ENCODE measurements at places on chromosomes 12 and 14.

DNA sequence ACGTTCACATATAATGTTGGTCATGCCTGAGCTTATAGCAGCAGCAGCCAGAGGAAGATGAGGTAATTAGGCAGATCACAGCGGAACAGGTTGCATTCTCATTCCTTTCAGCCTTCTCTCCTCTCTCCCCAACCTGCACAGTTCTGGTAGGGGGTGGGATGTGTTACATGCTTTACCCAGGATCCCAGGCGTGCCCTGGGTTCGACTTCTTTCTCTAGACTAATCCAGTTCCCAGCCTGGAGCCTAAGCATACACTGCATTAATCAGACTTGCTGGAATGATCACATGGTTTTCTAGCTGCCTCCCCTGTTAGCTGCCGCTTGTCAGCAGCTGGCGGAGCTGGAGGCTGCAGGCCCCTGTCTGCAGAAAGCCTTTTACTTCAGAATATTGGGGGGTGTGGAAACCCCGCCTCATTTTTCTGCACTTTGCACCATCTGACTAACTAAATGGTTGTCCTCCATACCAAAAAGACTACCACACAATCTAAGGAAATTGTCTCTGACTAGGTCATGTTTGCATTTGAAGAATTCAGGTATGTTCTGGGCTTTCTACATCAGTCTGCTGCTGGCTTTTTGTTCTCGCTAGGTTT is 46.0 kb upstream of the EVL start:
- DNase-seq, result peak; percentile 86

GRCh38 chr12:14601692-14602478 is 34.2 kb upstream of the PLBD1 start:
- no peak for DNase-seq

- no peak for DNase-seq
Measured at GRCh38 chr14:36284971-36285595, 35.4 kb downstream of the MBIP start.

GRCh38 chr14:85564841-85565527 is 35.0 kb downstream of the FLRT2 start:
- DNase-seq, result no peak

- DNase-seq, result no peak
Measured at GRCh38 chr12:123151457-123152454, 866 bp upstream of the PITPNM2 start.

DNA sequence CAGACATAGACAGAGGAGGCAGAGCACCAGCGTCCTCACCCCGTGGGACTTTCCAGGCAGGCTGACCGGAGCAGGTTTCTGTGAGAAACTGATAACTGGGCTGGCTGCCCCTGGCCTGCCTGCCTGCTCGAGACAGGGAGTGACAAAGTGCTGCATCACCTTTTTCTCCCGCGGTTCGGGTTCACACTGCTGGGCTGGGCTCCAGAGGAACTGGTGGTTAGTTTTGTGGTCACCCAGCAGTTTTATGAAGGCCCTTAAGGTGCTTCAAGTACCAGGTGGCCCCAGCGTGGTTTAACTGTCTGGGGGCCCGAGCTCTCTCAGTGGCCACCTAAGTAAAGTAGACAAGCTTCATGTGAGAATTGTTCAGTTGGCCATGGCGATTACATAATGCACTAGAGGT is 1073.6 kb downstream of the BCL11B start:
- DNase-seq, result no peak

- DNase-seq, result no peak
Measured at GRCh38 chr12:113941208-113941486, 25.0 kb downstream of the RBM19 start.

DNA sequence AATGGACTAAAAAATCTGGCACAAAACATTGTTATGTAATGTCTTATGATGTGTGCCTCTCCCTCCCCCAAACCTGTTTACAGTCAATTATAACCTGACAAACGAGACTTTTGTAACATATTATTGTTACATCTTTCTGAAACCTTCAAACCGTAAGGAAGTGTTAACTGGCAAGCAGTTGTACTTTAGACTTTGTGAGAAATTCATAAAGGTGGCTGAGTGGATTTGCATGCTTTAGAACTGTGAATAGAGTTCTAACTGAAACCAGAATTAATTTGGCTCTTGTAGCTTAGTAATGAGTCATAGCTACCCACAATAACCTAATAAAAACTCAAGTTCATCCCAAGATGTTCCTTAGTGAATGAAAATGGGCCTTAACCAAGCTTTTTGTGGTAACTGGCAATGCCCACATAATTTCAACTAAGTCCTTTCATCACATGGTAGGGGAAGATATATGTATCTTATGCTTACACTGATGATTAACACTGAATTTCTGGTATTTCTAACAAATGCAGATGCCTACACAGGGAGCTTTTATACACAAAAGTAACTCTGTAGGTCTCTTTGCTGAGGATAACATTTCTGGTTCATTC is 29.7 kb downstream of the RAD9B start:
- no peak for DNase-seq

GRCh38 chr14:54902143-54902520 is 494 bp downstream of the GCH1 start:
- DNase-seq, result no peak

Measured in pons (tissue), 1 donor.